ENCODE measurements at places on chromosomes 1 and 21.

DNA sequence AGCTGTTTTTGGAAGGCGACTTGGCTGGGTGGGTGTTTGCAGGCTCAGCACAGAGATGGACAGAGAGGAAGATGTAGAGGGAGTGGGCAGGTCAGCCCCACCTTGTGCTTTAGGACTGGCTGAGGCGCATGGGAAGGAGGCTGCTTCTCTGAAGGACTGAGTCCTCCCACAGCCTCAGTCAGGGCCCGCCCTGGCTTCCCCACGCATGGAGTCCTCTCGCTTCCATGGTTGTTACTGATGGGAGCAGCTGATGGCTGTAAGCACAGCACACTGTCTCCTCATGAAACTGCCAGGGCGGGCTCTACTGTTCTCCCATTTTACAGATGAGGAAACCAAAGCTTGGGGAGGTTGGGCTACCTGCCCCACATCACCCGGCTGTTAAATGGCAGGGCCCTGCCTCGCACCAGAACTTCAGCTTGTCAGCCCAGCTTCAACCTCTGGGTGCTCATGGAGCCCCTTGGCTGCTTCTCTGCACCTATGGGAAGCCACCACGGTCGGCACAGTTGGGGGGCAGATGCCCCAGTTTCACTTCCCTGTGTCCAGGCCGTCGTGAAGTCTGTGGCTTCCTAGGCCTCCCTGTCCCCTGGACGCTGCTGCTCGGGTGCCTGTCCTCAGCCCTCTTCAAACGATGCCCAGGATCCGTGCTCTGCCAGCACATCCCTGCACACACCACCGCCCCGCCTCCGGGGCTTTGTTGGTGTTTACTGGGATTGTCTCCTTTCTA lies 2.4 kb downstream of the TMEM201 start:
- no peak for DNase-seq

DNA sequence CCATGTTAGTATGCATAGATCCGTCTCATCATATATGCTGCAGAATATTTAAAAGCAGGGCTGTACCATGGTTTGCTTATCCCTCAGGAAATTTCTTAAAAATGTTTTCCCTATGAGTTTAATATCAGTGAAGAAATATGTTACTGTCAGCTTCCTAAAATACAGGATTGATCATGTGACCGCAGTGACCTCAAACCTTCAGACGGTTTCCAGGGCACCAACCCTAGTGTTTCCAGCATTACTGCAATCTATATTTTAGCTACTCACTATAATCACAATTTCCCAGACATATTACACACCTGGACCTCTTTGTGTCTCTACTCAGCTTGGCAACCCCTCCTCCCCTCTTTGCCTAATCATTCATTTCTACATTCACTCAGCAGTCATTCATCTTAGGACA lies 7.7 kb upstream of the SDHB start:
- no peak for DNase-seq

- DNase-seq, result peak; percentile 73
Measured at GRCh38 chr1:151457911-151458801, 1.1 kb downstream of the POGZ start.

GRCh38 chr1:88695781-88696180 lies 11.7 kb downstream of the PKN2 start:
- DNase-seq, result no peak

DNA sequence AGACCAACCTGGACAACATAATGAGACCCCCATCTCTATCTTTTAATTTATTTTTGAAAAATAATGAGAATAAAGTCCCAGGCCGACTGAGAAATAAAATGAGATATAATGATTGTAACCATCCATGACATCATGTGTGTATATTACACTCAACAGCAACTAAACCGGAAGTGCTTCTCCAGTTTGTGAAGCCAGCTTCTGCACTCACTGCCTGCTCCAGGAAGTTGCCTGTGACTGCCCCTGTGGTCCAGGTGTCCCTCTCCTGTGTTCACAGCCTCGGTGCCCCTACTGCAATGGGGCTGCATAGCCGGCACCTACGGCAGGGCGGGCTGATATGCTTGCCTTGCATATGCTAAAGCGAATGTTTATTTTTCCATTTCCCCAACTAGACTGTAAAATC lies 68.3 kb downstream of the SSBP3 start:
- DNase-seq, result no peak

DNA sequence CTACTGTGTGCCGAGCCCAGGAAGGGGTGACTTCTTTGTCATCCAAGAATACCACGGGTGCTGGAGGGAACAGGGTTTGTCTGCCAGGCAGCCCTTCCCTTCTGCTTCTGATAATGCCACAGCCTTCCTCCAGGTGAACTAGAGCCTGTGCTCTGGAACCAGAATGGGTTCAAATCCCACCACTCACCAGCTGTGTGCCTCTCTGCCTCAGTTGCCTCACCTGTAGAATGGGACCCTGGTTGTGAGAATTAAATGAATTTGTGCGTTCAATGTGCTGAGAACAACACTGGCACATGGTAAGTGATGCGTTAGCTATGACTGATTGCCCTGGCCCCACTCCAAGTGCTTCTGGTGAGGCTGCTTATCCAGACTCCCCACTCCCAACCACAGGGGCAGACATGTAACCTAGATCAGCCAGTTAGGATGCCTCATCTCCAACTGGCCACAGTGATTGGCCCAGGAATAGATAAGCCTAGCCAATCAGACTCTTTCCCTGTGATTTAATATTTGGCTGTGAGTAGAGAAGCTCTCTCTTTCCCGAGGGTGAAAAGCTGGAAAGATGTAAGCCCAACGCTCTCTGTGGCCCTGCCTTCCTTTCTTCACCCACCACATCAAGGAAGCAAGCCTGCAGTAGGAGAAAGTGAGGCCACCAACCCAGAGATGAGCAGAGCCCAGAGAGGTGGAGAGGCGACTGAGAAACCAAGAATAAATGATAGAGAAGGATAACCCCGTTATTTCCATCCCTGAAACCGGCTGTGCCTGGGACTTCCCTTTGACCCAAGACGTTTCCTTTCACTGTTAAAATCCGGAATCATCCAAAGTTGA lies 20.8 kb upstream of the LAPTM5 start:
- DNase-seq, result peak; percentile 95

GRCh38 chr1:205783904-205784303 lies 8.6 kb upstream of the RAB29 start:
- no peak for DNase-seq

GRCh38 chr1:169877800-169878491 lies 15.8 kb downstream of the SCYL3 start:
- DNase-seq, result no peak

DNA sequence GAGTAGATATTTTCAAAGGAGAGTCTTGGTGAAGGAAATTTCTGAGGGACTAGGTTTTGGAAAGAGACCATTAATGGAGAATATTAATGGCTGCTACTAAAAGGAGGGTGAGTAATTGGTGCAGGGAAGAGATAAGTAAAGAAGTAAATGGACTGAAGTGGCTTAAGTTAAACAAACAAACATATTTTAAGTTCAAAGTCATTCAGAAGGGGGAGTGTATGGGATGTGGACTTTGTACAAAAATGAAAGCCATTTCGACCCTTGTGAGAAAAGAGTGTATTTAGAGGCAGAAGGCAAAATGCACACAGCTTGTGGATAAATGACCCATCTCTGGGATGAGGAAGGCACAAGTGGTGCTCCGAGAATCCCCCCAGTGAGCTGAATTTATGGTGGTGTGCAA lies 171.7 kb downstream of the BACH1 start:
- DNase-seq, result no peak

- DNase-seq, result peak; percentile 62
Measured at GRCh38 chr1:192485692-192486436, 89.7 kb upstream of the RGS1 start.

- no peak for DNase-seq
Measured at GRCh38 chr1:8111560-8111959, 85.5 kb upstream of the ERRFI1 start.

- DNase-seq, result no peak
Measured at GRCh38 chr1:32786856-32787255, 30.3 kb downstream of the YARS1 start.

GRCh38 chr1:20189664-20190063 lies 3.3 kb upstream of the PLA2G2C start:
- DNase-seq, result no peak
